Testis (tissue), 5 donors: ENCODE measurements at places on chromosomes 5 and 9. TPM values are rescaled to one million over a fixed set of nuclear protein-coding genes. Genes with fewer than 3 reads are reported as not detected.

- DNase-seq, result no peak
- no peaks in the 10 kb centered on the region for H3K27me3 ChIP-seq
- peaks cover 8% of the 10 kb centered on the region for H3K4me1 ChIP-seq
- no peak overlapping the region for H3K4me3 ChIP-seq
Observed at GRCh38 chr5:67163863-67164595, 32.6 kb downstream of the CD180 start.

GRCh38 chr9:113673726-113674125 is 202.4 kb upstream of the ZNF618 start:
- no peak overlapping the region for H3K27ac ChIP-seq
- no peaks in the 10 kb centered on the region for H3K4me1 ChIP-seq
- DNase-seq, result no peak
- no peaks in the 10 kb centered on the region for H3K36me3 ChIP-seq

GRCh38 chr9:124500796-124501611 is 6.2 kb downstream of the NR5A1 start:
- no peak overlapping the region for H3K27ac ChIP-seq
- H3K36me3 ChIP-seq, result no peaks in the 10 kb centered on the region
- DNase-seq, result no peak
- no peak overlapping the region for H3K4me3 ChIP-seq

- no peak for DNase-seq
- H3K36me3 ChIP-seq, result no peaks in the 10 kb centered on the region
- H3K4me3 ChIP-seq, result no peak overlapping the region
- H3K27me3 ChIP-seq, result no peaks in the 10 kb centered on the region
- no peak overlapping the region for H3K27ac ChIP-seq
Observed at GRCh38 chr5:62731022-62731421, 152.4 kb downstream of the LRRC70 start.

DNA sequence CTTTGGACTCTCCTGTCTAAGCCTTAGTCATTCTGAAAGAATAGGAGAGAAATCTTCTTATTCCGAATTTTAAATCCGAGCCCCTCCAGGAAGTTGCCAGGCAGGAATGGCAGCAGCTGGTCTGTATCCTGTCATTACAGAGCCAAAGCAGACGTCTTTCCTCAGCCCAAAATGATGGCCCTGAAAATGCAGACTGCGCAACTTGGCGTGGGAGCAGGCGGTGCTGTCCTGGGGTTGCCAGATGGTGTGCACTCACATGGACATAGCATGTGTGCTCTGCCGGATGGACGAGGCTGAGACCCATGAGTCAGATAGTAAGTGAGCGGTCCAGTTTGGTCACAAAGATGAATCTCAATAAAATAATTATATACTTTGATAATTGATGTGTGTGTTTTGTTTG is 410.4 kb downstream of the KCTD16 start:
- H3K4me1 ChIP-seq, result no peaks in the 10 kb centered on the region
- H3K4me3 ChIP-seq, result no peak overlapping the region
- no peaks in the 10 kb centered on the region for H3K36me3 ChIP-seq
- DNase-seq, result no peak

Gene IL33
- 3.6 TPM for total RNA-seq

Gene INSL6
- 45.4 TPM for total RNA-seq

Gene LIFR
- total RNA-seq, result 63.9 TPM

Gene CXCL14
- 3.6 TPM for total RNA-seq
